ENCODE measurements at places on chromosomes 7 and 10. TPM values are rescaled to one million over a fixed set of nuclear protein-coding genes. Genes with fewer than 3 reads are reported as not detected.

The TLL2 gene
- polyA plus RNA-seq: 0.15 TPM

The SLC39A12 gene
- not detected for polyA plus RNA-seq

GRCh38 chr10:5460468-5461202 lies 38.7 kb downstream of the CALML5 start:
- no peak for DNase-seq

The HECW1 gene
- 4.0 TPM for polyA plus RNA-seq

The LYZL1 gene
- polyA plus RNA-seq: not detected

- DNase-seq: no peak
Measured at GRCh38 chr7:29652556-29652955, 88.9 kb downstream of the PRR15 start.

DNA sequence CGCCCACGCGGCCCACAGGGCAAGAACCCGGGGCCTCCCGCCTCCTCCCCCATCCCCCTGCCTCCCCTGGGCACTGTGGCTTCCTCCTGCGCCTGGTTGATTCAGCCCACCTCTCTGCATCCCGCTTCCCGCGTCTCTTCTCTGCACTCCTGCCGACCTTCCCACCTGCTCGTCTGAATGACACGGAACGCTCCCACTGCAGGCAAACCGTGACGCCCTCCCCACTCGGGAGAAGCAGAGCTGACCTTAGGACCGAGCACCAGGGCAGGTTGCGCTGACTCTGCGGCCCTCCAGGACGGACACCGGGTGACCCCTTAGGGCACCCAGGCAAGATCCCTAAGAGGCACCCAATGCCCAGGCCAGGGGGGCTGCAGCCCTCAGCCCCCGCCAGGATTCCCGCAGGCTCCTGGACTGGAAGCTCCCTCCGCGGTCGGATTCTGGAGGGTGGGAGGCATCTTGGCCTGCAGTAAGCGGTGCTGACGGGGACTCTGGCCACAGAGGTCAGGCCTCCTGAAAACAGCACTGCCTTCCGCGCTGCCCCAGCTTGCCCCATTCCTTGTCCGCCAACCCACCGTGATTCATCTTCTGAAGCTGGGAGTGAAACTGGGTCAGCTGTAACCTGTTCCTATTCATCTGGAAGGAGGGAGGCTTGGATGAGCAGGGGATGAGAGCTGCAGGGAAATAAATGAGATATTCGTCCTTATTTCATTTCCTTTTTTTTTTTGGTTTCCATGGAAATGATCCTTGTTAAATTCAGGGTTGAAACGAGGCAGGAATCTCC lies 990 bp downstream of the CALML3 start:
- no peak for DNase-seq

DNA sequence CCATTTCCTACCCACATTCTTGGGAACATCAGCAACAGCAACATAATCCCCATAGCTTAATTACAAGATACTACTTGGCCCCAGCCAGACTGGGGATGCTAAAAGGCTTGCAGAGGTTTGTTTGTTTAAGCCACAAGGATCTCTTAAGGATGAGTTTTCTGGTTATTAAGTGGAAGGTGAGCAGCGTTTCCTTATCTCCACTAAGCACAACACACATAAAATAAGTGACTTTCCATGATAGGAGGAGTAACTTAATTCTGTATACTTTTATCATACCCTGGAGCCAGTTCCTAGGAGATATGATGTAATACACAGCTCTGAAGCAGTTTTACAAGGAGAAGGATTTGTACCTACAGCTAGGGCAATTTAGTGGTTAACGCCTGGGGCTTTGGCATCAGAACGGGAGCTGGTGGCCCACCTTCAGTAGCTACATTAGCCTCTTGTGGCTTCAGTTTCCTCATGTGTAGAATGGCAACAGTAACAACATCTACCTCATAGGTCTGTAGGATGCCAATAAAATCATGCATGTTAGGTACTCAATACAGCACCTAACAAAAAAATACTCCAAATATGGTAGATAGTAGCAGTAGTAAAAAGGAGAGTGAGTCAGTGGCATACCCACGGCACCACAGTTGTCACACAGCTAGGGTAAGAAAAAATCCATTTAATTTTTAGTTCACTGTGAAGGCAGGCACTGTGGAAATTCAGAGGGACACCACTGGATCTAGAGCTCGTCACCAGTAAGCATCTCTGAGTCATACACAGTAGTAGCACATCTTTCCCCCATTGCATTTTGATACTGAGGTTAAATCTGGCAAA lies 55.2 kb downstream of the DOCK4 start:
- DNase-seq: no peak

The NHLRC2 gene
- 14.8 TPM for polyA plus RNA-seq

The ZFAND4 gene
- polyA plus RNA-seq: 8.6 TPM

The MRLN gene
- not detected for polyA plus RNA-seq

DNA sequence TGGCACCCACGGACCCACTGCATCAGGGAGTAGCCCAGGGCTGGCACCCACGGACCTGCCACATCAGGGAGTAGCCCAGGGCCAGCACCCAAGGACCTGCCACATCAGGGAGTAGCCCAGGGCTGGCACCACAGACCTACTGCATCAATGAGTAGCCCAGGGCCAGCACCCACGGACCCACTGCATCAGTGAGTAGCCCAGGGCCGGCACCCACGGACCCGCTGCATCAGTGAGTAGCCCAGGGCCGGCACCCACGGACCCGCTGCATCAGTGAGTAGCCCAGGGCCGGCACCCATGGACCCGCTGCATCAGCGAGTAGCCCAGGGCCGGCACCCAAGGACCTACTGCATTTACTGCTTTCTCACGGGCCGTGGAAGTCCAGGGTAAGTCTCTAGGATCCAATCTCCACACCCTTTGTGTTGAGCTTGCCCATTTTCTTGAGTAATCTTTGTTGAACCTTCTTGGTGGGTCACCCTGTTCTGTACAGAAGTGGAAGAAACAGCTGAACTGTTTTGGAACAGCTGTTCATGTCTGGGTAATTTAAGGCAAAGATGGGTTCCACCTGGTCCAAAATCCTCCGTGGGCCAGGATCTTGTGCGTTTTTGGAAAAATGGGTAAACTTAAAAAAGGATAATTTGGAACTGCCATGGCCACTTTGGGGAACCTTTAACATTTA lies 69.0 kb downstream of the VIPR2 start:
- no peak for DNase-seq

The POLR1F gene
- polyA plus RNA-seq: 17.2 TPM

GRCh38 chr7:149714910-149715471 lies 58.4 kb downstream of the ZNF467 start:
- no peak for DNase-seq

DNA sequence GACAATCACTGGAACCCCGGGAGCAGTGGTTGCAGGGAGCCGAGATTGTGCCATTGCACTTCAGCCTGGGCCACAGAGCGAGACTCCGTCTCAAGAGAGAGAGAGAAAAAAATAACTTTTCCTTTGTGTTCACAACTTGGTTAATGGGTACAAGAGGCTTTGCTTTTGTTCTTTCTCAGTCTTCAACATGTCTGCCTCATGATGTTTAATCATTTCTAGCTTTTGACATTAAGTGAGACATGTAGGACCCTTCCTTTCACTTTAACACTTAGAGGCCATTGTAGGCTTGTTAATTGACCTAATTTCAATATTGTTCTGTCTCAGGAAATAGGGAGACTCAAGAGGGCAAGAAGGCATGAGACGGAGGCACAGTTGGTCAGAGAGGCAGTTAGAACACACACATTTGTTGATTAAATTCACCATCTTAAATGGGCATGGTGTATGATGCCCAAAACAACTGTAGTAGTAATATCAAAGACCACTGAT lies 9.3 kb upstream of the CRCP start:
- DNase-seq: no peak

GRCh38 chr7:94406696-94407095 lies 12.0 kb downstream of the COL1A2 start:
- DNase-seq: no peak

The ANKRD22 gene
- polyA plus RNA-seq: 2.7 TPM

DNA sequence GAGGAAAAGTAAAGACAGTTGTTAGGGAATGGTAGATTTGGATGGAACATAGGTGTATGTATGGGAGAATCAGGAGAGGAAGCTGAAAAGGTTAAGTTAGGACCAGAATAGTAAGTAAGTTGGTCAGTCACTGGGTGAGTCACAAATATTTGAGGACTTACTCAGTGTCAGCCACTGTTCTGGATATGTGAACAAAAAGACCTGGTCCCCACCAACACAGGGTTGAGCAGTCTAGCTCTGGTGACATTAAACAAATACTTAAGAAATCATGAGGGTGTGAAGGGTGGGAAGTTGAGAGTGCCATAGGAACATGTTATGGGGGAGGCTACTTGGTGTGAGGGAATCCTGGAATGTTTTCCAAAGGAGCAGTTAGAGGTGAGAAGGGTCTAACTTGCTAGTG lies 246.9 kb downstream of the PTEN start:
- no peak for DNase-seq

The GNAT3 gene
- not detected for polyA plus RNA-seq

The OR2A7 gene
- 1.6 TPM for polyA plus RNA-seq

- no peak for DNase-seq
Measured at GRCh38 chr7:111865430-111865829, 303.1 kb upstream of the IMMP2L start.

The CFAP70 gene
- 1.6 TPM for polyA plus RNA-seq

DNA sequence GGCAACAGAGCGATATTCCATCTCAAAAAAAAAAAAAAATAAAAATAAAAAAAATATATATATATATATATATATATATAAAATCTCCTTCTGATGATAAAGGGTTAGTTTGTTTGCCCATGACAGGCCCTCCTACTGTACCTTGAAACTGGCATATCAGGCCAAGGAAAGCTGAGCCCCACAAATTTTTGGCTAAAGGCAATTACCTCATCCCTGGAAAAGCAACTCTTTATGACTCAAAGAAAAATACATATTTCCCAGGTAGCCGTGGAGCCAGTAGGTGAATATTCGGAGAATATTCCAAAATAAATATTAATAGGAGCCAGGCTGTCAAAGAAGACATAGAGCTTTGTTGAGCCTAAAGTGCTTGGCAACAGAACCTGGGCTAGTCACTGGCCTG lies 245.1 kb downstream of the GALNT17 start:
- DNase-seq: no peak

The RINT1 gene
- polyA plus RNA-seq: 10.7 TPM

The ACSM6 gene
- polyA plus RNA-seq: 0.10 TPM

GRCh38 chr10:102065561-102066398 lies 631 bp downstream of the HPS6 start:
- peak; percentile 64 for DNase-seq

DNA sequence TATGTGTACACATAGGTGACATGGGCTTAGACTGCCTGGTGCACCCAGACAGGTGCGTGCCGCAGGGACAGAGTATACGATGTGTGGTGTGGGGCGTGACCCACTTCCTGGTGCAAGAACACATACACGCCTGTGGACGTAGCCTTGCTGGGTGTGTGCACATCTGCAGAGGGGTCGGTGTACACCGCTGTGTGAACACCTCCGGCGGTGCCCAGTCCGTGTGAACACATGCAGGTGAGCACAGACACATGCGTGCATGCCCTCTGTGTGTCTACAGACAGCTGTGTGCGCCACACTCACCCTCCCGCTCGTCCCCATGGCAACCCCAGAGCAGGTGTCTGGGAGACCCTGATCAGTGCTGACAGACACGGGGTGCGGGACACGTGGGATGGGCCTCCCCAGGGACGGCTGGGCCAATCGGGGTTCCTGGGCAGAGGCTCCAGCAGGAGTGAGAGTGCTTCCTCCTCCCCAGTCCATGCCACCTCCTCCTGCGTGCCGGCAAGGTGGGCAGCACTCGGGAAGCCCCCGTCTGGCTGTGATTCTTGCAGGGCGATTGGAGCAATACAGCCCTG lies 23.4 kb downstream of the ELFN1 start:
- DNase-seq: no peak

DNA sequence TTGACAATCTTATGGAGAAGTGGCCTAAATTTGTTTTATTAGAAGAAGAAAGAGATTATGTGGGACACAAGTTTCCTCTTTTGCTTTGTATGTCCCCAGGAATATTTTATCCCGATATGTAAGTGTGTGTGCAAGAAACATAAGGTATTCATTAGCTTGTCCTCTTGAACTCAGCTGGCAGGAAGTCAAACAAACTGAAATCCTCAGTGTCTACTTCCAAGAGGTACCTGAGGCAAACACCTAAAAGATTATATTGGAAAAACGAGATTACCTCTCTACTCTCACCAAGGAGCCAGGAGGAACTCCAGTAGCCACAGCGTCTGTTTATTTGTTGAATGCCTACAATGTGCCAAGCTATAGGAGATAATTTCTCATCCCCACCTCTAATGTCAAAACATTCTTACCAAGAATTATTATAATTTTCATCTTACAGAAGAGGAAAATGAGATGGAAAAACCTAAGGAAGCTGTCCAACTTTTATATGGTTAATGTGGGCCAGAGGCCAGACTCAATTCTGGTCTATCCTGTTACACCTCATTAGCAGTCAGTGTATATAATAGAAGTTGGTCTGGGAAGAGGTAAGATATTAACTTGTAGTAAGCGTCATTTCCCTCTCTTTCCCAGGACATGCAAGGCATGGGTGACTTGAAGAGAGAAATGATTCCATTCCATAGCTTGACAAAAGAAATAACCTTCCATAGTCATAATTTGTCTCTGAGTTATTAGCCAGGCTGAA lies 692.7 kb downstream of the MAGI2 start:
- no peak for DNase-seq

DNA sequence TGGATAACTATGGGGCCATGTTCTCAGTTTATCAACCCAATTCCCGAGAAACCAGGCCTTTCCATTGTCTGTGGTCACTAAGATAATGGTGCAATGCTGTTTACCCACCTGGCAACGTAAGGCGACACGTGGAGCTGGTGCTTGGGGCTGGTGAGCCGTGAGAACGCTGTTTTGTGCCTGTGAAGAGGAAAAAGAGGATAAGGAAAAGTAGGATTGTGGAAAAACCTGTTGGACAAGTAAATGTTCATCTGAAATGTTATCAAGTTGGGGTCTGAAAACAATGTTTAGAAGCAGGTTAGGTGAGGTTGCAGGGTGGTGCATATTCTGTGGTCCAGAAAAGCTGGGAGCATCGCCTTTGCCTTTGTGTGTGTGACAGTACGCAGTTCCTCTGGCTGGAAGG lies 88.5 kb downstream of the PPP1R17 start:
- peak; percentile 20 for DNase-seq

The GNG11 gene
- 18.0 TPM for polyA plus RNA-seq

The CYP2C19 gene
- 21.3 TPM for polyA plus RNA-seq
